Naive thymus-derived CD4-positive, alpha-beta T cell (primary cell): ENCODE measurements at places on chromosomes 4 and X. TPM values are rescaled to one million over a fixed set of nuclear protein-coding genes. Genes with fewer than 3 reads are reported as not detected.

MUC7 gene
- polyA plus RNA-seq: not detected

XPNPEP2 gene
- not detected for polyA plus RNA-seq

- H3K4me1 ChIP-seq: no peaks in the 10 kb centered on the region
- H3K4me3 ChIP-seq: no peak overlapping the region
- no peaks in the 10 kb centered on the region for H3K36me3 ChIP-seq
- H3K27me3 ChIP-seq: no peaks in the 10 kb centered on the region
- no peak for DNase-seq
Observed at GRCh38 chr4:87633243-87633642, 16.8 kb upstream of the DMP1 start.

DNA sequence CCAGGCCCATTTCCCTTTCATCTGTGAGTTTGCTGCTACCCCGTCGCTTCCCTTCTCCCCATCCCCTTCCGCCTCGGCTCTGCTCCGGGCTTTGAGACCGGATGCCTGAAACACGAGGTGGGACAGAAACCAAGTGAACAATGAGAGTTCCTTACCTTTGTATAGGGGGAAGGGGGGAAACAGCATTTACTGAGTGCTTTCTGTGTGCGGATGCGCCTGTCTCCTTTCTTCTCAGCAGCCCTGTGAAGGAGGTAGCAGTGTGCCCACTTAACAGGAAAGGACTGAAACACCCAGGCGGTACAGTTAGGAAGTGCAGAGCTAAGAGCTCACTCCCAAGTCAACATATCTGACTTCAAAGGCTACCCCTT, 43.2 kb upstream of the TMSB15B start:
- H3K36me3 ChIP-seq: no peaks in the 10 kb centered on the region
- peak overlapping the region; percentile 70 for H3K4me3 ChIP-seq
- H3K4me1 ChIP-seq: peaks cover 8% of the 10 kb centered on the region
- no peak for DNase-seq

- DNase-seq: no peak
- H3K4me3 ChIP-seq: no peak overlapping the region
- no peaks in the 10 kb centered on the region for H3K4me1 ChIP-seq
- H3K36me3 ChIP-seq: no peaks in the 10 kb centered on the region
Observed at GRCh38 chr4:167868163-167868562, 224.2 kb upstream of the ANXA10 start.

GRCh38 chrX:40632199-40632598, 9.0 kb downstream of the MPC1L start:
- H3K4me1 ChIP-seq: no peaks in the 10 kb centered on the region
- no peaks in the 10 kb centered on the region for H3K36me3 ChIP-seq
- H3K4me3 ChIP-seq: no peak overlapping the region
- H3K27ac ChIP-seq: no peak overlapping the region
- H3K27me3 ChIP-seq: no peaks in the 10 kb centered on the region

DNA sequence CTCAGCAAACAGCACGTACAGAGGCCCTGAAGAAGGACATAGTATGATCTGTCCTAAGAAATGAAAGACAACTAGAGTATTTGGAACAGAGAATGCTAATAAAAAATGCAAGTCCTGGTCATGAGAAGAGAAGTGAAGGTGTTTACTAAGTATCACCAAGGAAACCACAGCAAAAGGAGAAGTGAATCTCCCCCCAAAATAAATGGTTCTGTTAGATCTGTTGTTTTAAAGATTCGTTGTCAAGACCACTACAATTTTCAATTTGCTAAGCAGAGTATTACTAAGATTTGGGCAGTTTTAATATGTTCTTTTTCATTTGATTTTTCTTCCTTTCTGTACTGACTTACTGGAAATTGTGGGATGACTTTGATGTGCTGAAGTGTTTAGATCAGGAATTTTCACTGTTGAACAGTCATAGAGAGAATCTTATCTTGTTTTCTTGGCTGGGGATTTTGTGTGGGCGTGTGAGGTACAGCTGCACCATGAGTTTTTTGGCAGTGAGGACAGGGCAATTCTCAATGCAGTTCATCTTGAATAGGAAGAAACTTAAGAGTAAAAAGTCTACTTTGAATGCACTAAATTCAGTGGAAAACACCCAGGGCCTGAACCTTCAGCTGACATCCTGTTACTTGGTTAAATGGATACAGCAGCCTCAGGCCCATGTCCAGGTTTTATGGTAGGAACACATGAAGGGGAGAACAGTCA, 132.2 kb downstream of the STIM2 start:
- H3K27me3 ChIP-seq: no peaks in the 10 kb centered on the region
- DNase-seq: no peak
- H3K36me3 ChIP-seq: no peaks in the 10 kb centered on the region
- peaks cover 32% of the 10 kb centered on the region for H3K4me1 ChIP-seq
